ENCODE measurements at places on chromosomes 7 and 10.

DNA sequence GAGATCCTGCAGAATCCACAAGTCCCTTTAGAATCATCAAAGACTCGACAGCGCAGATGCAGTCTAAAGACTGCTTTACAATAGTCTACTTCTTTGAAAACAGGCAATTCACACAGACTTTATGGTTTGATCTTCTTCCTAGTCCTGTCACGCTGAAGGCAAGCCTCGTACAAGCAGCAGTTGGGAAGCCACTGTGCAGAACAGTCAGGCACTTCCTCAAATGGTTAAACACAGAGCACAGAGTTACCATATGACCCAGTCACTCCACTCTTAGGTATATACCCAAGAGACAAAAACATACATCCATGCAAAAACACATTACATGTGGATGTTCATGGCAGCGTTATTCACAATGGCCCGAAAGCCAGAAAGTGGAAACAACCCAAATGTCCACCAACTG, 41.4 kb downstream of the LRRC20 start:
- DNase-seq, result no peak

DNA sequence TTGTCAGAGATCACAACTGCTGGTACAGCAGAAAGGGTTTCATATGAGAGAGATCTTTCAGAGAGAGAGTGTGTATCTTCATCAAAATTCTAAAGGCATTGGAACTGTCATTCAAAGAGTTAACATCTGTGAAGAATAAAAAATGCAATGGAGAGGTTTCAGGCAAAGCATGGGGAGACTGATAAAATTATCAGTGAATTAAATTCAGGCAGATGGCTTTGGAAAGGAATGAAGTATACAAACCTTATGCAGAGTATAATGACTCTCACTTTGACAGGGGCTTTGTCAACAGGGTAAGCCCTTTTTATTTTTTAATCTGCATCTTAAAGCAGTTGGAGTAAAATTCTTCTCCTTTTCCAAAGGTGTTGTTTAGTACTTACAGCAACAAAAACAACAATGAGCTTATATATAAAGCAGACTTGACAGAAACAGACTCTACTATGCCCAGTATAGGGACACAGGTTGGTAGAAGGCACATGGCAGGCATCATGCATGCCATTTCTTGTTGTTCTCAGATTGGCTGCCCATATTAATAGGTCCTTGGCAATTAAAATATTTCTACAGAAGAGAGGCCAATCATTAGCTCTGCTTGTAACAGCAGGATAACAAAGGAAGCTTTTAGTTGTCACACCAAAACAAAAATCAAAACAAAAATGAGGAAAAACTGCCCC, 54.9 kb upstream of the NXPH1 start:
- no peak for DNase-seq

GRCh38 chr7:94778711-94779459, 123.0 kb upstream of the SGCE start:
- DNase-seq, result no peak

DNA sequence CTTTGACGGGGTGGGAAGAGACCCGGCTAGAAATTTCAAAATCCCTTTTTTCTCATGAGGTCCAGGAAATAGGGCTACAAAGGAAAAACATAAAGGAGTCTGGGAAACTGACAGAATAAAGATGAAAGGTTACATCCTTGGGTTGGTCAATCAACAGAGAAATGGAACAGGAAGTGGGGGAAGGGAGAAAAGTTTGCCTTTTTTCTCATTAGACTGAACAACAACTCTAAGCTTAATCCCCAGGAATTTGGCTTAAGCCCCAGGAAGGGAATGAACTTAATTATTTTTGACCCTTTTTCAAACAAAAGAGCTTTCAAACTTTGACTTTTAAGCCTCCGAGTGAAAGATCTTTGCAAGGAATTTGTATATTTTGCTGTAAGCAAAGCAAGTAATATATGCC, 32.7 kb downstream of the LGI1 start:
- no peak for DNase-seq

- no peak for DNase-seq
Observed at GRCh38 chr10:34773636-34774630, 41.2 kb downstream of the PARD3 start.

GRCh38 chr7:49778731-49779270, 5.4 kb downstream of the VWC2 start:
- no peak for DNase-seq

GRCh38 chr7:128928882-128929788, 8.6 kb upstream of the IRF5 start:
- DNase-seq, result no peak

DNA sequence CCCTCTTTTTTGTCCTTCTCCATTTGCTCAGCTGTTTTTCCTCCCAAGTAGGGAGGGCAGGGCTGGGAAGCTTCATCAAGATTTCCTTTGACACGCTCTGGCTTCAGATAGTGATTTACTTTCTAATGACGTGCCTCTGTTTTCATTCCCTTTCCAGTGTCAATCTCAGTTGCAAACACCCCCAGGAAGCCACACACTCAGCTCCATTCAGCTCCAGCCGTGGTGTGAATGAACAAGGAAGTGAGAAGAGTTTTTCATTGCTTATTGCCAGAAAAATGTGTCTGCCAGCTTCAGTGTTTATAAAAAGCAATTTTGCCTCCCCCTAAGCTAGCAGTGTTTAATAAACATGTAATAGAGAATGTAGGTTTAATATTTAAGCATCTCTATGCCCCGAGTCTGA, 108.7 kb upstream of the DPP6 start:
- no peak for DNase-seq

GRCh38 chr10:93482145-93482834, at the start of gene MYOF:
Gene MYOF (minus strand): TSS chr10:93482334. CDS start chr10:93482194, 140 bp downstream.
- DNase-seq, result no peak

DNA sequence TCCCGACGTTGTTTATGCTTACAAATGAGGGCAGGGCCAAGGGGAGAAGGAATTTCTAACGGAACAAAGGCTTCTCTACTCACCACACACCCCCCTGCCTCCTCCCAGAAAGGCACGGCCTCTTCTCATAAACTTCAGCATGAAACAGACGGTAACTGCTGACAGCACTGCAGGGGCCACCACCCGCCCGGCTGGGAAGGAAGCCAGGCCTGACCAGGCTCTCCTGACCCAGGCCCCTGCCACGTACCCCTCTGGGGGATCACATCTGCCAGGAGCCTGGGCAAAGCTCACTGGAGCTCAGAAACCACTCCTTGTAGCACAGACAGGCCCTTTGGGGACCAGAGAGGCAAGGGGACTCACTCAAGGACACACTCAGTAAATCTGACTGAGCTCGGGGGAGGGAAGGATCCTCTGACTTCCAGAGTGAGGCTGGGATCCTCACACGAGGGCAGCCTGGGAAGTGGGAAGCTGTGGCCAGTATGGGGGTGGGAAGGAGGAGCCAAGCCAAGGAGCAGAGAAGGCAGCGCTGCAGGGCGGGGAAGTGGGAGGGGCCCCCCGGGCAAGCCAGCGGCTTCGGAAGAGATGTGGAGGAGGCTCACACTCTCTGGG, 46.1 kb downstream of the ZCCHC24 start:
- peak; percentile 94 for DNase-seq

- no peak for DNase-seq
Observed at GRCh38 chr10:3835770-3836169, 50.8 kb upstream of the KLF6 start.

DNA sequence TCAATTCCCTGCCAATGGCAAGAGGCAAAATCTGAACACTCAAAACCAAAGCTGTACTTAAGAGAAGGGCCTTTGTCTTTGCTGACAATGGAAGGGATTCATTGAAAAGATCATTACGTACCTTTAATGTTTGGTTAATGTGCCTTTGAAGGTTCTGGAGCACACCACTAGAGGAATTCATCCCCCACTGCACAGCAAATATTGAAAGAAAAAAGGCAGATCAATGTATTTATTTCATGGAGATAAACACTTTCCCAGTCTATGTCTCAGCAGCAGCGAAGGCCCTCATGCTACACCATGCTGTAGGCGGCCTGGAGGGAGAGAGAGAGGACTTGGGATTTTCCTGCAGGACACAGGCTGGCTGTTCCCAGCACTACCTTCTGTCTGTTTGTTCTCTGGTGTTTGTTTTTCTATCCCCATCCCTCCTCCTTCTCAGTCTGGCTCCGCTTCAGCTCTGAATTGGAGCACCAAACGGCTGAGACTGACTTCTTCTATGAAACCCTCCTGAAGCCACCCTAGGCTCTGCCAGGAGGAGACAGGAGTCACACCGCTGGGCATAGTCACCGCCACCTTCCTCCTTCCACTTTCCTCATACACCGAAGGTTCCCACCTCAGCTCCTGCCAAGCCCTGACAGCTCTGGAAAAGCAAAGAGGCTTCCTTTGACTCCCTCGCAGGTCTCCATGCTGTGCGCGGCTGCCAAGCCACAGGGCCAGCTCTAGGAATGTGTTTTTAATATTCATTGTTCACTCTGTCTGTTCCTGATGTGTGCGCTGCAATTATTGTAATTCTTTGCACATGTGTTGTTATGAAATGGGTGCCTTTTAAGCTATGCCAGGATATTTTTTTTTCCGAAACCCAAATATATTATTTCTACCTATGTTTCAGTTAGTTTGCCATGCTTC, 301.5 kb downstream of the FZD1 start:
- DNase-seq, result no peak

- no peak for DNase-seq
Observed at GRCh38 chr7:55242613-55243012, 122.5 kb upstream of the LANCL2 start.

- DNase-seq, result peak; percentile 87
Observed at GRCh38 chr10:63120554-63120953, 12.6 kb upstream of the NRBF2 start.

DNA sequence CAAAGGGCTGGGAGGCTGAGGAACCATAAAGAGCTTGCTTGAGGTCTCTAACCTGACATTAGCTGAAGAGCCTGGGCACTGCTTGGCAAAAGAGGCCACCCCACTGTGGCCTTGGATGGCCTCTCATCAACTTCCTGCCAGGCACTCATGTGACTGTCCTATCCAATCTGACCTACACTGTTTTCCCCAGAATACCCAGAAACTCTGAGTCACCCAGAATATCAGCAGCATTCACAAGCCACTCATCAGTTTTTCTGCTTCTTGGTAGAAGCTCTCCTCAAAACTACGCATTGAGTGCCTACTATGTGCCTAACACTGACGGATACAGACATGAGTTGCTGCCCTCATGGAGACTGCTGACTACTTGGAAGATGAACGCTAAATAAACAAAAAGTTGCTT, 4.1 kb upstream of the NT5C2 start:
- no peak for DNase-seq

GRCh38 chr7:18474944-18475343, 20.6 kb upstream of the HDAC9 start:
- DNase-seq, result no peak

DNA sequence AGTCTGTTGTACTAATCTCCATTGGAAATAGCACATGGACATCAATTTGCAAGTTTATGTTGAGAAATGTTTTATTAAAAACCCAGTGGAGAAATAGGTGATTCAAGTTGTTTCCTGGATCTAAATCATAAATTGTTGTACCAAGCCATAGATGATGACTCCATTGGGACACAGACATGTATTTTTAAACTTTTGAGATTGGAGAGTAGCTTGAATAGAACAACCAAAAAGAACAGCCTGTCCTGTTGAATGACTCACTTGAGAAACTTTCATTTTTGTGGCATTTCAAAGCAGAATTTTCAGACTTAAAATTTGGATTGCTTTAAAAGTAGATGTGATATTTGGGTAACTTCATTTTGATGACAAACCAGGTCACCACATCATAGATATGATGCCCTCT, 197.5 kb downstream of the GPAM start:
- DNase-seq, result no peak

DNA sequence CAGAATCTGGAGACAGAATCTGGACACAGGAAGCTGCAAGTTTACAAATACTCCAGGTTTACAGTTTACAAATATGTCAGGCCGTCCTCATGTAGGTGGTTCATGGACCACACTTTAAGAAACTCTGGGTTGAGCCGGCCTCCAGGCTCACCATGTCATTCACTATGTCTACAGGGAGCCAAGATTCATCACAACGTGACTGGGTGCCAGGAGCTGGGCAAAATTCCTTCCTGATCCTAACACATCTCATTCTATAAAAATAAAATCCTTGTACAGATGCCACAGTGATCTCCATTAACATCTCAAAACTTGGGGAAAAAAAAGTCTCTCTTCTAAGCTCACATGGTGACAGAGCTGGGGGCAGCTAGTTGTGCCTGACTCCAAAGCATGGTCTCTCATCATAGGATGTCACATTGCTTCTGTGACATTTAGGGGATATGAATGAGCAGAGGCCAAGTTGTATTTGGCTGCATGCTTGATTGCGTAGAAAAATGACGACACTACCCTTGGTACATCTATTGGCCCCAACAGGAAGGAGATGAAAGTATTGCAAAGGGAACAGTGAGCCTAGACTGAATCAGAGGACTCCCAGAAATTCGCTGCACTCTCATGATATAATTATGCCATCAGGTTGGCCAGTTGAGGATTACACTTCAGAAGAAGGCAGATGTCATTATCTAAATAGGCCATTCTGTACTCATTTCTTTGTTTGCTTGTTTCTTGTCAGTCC, 35.9 kb downstream of the MTURN start:
- no peak for DNase-seq

GRCh38 chr10:63583909-63584724, 62.9 kb downstream of the REEP3 start:
- no peak for DNase-seq

- peak; percentile 63 for DNase-seq
Observed at GRCh38 chr10:110576220-110576619, 8.7 kb downstream of the SMC3 start.

GRCh38 chr7:117941138-117941810, 68.0 kb upstream of the CTTNBP2 start:
- DNase-seq, result no peak

DNA sequence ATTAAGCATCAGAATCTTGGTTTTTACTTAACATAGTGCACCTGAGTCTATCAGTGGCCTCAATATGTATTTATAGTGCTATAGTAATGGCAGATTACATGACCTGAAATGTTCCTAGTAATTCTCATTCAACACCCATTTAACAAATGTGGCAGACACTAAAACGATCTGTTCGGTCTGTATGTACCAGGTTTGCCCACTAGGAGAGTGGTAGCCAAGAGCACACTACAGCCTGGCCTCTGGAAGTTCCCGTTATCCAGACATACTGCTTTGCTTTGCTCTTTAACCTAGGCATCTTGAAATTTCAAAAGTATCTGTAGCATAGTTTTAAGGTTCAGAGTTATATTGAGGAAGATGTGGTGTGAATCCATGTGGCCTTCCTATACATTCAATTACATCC, 395.7 kb upstream of the NRG3 start:
- DNase-seq, result no peak

DNA sequence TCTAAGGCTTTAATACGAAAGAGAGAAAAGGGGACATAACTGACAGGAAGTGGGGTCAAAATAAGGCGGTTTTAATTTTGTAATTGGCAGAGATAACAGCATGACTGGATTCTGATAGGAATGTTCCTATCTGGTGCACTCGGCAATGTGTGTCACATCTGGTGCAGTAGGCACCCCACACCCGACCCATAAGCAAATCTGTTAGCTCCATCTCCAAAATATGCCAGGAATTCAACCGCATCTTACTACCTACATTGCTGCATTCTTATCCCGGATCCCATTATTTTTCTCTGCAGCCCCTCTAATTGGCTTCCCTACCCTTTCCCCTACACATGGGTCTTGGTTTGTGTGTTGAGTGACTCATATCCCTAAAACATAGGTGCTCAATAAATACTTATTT, 19.1 kb upstream of the GALNT11 start:
- DNase-seq, result no peak

GRCh38 chr7:113730309-113730955, 188.4 kb downstream of the PPP1R3A start:
- peak; percentile 34 for DNase-seq

Data from AG09309 (cell line).